NCI-H446 treated with DMSO at 0.1 percent for 48 hours (cell line): ENCODE measurements at places on chromosomes 5 and 9.

DNA sequence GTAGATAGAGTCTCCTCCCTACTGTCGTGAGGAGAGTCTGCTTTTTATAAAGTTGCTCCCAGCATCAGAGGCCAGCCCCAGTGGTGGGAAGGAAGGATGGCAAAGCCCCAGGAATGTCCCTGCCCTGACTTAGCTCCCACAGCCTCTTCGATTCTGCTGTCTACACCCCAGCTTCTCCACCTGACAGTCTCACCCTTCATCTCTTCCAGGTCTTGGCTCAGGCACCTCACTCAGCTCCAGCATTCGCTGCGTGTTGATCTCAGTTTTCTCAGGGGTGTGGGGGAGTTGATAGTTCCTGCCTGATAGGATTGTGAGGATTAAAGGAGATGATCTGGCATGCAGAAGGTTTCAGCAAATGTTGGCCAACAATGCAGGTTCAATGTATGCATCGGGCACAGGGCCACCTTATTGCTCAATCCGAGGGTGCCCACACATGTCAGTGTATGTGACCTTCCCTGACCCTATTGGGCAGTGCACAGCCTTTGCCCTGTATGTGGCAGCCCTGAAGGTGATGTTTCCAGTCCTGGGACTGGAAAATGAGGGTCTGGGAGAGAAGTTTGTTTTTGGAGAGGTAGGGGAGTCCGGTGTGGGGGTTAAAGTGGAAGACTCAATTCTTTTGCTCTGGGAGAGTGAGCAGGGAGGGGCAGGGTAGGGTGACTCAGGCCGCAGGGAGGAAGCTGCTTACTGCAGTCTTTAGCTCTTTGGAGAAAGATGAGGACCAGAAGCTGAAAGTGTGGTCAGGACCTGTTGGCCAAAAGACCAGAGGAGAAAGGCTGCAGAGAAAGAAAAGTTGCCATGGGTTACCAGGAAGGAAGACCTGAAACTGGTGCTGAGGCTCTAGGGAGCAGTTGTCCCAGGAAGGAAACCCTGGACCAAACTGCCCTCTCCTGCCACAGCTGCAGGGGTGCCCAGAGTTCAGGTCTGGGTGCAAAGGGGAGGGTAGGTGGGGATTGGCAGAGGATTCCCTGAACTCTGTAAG lies 153.2 kb downstream of the MACROH2A1 start:
- DNase-seq: no peak

- DNase-seq: no peak
Measured at GRCh38 chr9:122133263-122133983, 26.2 kb downstream of the NDUFA8 start.

GRCh38 chr5:43661102-43661501 lies 58.1 kb downstream of the NNT start:
- peak; percentile 28 for DNase-seq

- no peak for DNase-seq
Measured at GRCh38 chr5:90510438-90510837, 18.9 kb downstream of the LYSMD3 start.

- no peak for DNase-seq
Measured at GRCh38 chr5:132433141-132433540, 57.4 kb downstream of the IRF1 start.

DNA sequence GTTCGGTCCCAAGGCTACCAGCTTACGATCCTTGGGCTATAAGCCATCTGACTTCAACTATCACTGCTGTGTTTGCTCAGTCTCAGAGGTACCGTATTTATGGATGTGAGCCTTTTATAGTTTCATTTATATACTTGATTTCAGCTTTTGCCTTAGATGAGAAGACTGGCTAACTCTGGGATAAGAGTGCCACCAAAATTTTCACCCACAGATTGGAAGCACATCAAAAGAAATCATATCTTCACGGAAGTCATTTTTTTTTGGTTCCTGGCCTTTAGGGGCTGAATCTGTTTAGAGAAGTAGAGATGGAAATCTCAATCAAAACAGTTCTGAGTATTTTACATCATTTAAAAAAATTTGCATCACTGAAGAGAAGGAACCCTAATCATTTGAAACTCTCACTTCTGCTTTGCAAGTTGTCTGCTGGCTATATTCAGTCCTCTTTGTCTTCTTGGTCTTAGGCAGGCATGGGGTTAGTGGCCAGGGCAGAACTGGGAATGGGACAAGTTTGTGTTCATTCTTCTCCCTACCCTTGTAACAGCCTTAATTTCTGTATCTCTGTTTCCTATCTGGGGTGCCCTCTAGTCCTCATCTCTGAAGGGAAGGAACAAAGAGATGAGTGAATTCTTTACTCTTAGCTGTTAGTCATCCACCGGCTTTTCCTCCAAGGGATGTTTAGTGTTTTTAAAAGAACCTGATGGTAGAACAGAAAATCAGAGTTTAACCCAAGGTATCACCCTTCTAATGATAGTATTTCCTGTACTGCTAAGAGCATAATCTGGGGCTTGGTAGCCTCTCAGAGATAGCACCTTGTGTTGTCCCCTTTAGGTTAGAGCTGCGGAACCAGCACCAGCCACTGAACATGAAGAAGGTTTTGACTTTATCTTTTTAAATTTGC lies 14.1 kb upstream of the TNFAIP8 start:
- no peak for DNase-seq

GRCh38 chr9:99962680-99963261 lies 56.3 kb downstream of the STX17 start:
- DNase-seq: no peak

GRCh38 chr5:548256-548655 lies 24.0 kb upstream of the SLC9A3 start:
- DNase-seq: no peak

DNA sequence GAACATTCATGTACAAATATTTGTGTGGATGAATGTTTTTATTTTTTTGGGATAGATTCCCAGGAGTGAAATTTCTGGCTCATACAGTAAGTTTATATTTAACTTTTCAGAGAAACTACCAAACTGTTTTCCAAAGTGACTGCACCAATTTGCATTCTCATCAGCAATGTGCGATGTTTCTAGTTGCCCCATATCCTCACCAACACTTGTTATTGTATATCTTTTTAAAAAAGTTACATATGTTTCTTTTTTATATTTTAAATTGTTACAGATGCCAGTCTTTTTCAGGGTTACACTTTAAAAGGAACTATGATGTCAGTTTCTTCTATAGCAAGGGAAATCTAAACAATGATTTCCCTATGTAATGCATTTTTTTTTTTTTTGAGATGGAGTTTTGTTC lies 49.1 kb upstream of the SEMA4D start:
- DNase-seq: no peak

DNA sequence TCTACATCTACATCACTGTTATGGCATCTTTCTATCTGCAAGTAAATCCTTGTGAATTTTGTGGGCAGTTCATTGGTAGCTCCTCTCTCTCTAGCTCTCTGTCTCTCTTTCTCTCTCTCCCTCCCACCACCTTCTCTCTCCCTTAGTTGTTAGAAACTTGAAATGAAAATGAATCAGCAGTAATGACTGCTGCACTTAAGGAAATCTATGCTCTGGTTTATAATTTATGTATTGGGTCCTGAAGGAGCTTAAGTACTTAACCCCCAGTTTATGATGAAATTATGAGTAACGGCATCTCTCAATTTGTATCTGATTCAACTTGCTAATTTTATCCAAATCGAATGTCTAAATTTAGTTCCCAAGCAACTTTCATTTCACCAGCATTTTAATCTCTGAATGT lies 52.0 kb upstream of the PTGER4 start:
- no peak for DNase-seq

GRCh38 chr5:3429962-3430361 lies 165.7 kb upstream of the IRX1 start:
- DNase-seq: no peak

DNA sequence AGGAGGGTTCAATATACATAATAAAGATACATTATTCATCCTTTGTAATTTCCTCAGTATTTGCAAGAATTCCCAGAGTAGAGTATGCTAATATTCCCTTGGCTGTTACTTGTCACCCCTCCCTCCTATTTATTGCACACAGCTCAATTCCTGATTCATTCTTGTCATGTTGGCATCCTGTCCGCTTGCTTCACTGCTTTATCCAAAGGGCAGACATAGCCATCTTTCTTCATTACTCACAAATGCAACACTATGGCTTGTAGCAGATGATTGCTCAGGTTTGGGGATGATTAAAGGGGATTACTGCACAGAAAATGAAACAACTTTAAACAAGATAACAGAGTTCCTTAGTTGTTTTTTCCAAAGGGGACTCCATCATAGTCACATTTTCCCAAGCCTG lies 1.2 kb upstream of the IL33 start:
- DNase-seq: no peak

DNA sequence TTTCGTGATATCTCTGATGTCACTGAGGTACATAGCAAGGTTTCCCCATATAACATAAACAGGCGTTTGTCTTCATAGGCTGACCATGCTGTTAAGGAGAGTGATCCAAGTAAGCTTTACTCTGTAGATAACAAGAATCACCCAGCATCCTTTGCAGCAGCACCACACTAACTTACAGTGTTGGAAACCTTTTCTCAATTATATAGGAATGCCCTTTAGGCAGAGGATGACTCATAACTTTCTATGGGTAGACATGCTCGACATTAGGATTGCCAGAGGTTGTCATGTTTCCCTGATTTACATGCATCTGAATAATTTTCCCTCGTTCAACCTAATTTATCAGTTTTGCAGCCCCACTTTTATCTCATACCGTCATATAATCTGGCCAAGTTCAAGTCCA lies 870.0 kb upstream of the CDH9 start:
- DNase-seq: no peak

- DNase-seq: no peak
Measured at GRCh38 chr9:6896562-6896961, 138.8 kb downstream of the KDM4C start.

DNA sequence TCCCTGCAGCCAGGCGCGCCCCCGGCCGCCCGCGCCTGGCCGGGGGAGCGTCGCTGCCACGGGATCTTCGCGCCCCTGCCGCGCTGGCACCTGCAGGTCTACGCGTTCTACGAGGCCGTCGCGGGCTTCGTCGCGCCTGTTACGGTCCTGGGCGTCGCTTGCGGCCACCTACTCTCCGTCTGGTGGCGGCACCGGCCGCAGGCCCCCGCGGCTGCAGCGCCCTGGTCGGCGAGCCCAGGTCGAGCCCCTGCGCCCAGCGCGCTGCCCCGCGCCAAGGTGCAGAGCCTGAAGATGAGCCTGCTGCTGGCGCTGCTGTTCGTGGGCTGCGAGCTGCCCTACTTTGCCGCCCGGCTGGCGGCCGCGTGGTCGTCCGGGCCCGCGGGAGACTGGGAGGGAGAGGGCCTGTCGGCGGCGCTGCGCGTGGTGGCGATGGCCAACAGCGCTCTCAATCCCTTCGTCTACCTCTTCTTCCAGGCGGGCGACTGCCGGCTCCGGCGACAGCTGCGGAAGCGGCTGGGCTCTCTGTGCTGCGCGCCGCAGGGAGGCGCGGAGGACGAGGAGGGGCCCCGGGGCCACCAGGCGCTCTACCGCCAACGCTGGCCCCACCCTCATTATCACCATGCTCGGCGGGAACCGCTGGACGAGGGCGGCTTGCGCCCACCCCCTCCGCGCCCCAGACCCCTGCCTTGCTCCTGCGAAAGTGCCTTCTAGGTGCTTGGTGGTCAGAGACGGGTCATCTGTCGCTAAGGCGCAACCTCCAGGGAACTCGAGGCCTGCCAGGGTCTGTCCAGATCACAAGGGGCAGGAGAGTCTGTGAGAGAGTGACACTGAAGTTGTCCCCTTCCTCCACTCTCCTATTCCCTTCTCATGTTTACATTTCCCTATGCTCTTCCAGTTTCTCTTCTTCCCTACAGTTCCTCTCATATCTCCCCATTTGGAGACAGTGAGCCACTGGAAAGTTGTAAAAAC lies 1.3 kb downstream of the GPR150 start:
- DNase-seq: no peak

DNA sequence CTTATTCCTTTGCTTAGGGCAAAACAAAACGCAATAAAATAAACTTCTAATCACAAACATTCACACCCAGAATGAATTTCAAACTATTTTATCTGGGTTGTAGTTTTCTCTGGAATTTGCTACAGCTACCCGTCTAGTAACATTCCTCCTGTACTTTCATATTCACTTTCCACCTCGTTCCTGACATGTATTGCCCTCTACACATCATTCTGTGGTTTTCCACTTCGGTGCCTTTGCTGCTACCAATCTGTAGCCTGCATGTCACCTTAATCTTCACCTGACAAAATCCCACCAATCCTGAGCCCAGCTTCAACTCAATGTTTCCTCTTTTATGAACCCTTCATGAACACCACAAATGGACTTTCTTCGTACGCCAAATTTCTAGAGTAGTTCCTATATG lies 694.1 kb upstream of the C9orf72 start:
- no peak for DNase-seq

GRCh38 chr5:94690778-94691177 lies 72.3 kb downstream of the SLF1 start:
- peak; percentile 87 for DNase-seq

DNA sequence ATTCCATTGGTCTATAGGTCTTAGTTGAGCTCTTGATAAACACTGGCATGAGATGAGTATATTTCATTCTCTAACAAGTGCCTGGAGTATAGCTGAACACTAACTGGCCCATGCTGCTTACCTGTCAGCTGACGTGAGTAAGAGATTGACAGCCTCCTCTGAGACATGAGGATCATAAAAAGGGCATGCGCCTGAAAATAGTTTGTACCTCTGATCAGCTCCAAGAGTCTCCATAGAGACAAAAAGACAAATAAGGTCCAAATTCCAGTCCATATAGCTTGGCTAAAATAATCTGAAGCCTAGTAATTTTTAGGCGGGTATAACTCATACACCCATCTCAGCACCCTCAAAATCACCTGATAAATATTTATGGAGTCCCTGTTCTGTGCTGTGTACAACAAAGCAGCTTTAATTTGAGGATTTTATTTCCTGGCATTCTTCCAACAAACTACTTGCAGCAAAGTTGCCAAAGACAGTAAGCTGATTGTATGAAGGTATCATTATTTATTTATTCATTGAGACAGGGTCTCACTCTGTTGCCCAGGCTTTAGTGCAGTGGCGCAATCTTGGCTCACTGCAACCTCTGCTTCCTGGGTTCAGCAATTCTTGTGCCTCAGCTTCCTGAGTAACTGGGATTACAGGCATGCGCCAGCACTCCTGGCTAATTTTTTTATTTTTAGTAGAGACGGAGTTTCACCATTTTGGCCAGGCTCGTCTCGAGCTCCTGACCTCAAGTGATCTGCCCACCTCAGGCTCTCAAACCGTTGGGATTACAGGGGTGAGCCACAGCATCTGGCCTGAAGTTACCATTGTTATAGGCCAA lies 16.2 kb upstream of the FSD1L start:
- no peak for DNase-seq

DNA sequence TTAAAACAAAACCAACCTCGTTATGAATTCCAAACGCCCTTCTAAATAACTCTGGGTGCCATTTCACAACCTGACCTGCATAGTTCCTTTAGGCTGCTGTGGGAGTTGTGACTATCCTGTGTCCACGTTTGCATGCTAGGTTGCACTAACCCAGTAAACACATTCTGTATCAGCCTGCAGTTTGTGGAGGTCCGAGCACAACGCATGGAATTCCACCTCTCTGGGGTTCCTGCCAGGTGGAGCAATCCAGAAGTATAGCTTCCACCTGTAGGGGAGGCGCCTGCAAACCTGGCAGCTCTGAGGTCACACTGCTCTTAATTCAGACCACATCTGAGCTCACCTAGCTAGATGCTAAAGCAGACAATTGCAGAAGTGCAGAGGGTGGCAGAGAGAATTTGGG lies 57.2 kb downstream of the MARCHF3 start:
- no peak for DNase-seq

- DNase-seq: no peak
Measured at GRCh38 chr9:94746541-94747370, 20.3 kb downstream of the AOPEP start.
